Bronchial epithelial cell (primary cell): ENCODE measurements at places on chromosomes 5 and 9. TPM values are rescaled to one million over a fixed set of nuclear protein-coding genes. Genes with fewer than 3 reads are reported as not detected.
A peak's percentile ranks its signal among the peaks of the same experiment; 100 is the strongest.

DNA sequence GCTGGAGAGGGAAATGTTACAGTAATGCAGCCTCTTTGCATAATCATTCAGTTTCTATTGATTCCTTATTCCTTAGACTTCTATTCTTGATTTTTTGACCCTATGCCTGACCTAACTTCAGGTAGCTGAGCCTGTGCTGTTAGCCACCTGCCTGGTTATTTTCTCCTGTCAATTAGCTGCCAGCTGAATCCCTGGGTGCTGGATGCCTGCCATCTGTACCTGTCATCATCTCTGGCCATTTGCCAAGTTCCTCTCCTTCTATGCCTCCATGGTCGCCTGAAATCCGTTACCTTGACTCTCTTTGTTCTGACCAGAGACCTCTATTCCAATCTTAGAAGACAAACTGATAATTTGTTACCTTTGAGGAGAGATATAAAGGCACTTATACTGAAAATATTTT lies 178.3 kb downstream of the CAVIN4 start:
- no peak for DNase-seq

DNA sequence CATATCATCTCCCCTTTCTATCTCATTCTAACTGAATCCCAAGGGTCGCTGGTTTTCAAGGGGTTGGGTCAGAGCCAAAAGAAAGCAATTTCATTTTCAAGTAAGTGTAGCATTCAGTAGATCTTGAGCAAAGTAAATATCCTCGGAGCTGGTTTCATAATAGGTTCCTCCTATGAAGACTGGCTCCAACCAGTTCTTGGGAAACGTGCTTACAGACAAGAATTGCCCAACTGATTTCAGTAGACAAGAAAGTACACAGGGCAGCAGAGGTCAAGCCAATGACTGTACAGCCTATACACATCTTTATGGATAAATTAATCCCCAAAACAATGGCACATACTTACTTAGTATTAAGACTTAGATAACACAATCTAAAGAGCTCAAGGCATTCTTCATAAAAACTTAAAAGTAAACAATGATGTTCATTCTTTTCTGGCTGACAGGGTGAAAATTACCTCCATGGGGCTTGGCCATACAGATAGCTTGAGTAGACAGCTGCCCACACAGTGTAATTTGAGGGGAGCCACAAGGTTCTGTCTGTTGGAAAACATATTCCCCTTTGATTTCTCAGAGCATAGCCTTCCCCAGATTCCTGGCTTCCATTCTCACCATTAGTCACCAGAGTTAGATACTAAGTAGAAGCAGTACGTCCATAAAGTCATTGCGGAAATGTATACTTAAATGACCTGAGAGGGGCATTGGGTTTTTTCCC lies 163.9 kb downstream of the ARRDC3 start:
- DNase-seq: peak; percentile 94

- no peak for DNase-seq
Observed at GRCh38 chr5:132493821-132494220, 3.2 kb upstream of the IRF1 start.

DNA sequence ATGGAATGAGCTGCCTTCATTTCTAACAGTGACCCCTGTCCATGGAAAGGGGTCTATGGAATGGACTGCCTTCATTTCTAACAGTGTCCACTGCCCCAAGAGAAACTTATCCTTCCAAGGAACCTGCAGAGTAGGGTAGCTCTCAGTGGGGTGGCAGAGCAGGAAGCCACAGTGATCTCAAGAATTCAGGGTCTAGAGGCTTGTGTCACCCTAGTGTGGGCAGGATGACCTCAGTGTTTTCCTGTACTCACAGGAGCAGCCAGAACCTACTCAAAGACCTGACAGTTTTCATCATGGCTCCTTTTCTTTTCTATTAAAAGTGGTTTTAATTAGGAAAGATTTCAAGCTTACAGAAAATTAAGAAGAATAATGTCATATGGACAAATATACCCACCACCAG lies 27.5 kb downstream of the SEC61B start:
- no peak for DNase-seq

GRCh38 chr5:66906021-66906420 lies 290.6 kb downstream of the CD180 start:
- DNase-seq: no peak

DNA sequence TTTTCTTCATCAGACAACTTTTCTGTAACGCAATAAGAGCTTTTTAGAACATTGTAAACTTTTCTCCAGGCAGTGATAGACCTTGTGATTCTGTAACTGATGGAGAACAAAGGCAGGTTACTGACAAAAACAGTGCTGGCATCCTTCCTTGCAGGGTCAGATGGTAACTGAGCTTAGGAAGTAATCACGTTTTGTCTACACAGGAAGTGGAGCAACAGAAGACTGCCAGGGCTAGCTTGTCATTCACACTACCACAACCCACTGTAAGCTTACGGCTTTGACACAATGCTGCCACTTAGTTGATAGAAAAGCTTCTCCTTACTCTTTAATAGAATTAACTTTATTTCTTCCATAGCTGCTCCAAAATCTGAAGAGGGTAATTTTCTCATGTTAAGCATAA lies 46.8 kb downstream of the FBN2 start:
- DNase-seq: no peak

DNA sequence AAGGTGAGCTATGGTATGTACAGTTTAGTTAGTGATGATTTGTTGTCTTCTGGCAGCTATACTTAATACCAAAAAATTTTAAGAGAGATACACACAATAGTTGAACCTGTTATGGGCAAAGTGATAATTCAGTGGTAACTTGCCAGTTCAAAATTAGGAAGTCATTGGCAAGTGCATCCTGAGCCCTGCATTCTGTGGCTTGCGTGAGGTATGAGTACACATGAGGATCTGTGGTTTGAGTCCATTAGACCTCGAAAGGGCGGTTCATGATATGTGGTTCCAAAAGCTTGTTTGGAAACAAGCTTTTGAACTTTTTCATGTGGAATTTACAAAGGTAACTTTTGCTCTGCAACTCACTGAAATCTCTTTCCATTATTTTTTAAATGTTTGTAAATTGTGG lies 47.0 kb downstream of the GPR21 start:
- DNase-seq: no peak

GRCh38 chr5:178435321-178436238 lies 154.6 kb downstream of the COL23A1 start:
- no peak for DNase-seq

DNA sequence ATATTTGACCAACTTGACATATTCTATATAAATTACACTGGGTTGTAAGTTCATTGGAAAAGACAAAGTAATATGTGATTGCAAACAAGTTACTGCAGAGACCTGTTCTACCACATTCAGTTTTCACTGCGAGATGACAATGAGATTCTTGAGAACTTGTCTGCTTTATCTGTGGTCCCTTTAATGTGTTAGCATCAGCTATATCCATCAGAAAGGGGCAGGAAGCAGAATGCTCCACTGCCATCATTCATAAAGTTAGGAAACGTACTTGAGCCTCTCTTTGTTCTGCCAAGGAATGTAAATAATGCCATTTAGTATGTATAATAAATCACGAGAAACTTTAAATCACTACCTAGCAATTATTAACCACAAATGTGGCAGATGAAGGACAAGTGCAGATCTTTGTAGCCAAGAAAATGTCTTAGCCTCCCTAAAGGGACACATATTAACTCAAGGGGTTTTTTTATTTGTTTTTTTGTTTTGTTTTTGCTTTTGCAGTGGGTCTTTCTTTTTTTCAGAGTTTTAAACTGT lies 59.4 kb downstream of the GIN1 start:
- no peak for DNase-seq

DNA sequence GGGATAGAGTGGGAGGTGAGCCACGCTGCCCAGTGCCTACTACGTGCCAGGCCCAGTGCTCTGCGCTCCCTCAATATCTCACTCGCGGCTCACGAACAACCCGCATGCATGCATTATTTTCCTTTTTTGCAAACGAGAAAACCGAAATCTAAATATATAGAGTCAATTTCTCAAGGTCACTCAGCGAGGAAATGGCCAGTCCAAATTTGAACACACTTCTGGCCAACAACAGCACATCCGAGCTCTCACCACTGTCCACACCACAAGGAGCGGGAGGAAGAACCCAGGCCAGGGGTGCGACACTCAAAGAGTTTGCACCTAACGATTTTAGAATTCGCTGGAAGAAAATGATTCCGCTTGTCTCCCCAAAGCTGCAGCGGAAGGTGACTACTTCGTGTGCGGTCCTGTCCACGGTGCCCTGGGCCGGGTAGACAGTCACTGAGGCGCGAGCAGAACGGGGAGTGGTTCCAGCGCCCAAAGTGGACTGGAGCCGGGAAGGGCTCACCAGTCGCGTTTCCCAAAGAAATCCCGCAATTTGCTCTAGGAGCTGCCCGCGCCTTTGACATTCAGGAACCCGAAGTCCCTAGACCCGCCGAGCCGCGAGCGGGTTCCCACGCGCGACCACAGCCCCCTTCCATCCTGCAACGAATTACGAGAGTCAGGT lies 1.1 kb upstream of the TLX3 start:
- DNase-seq: no peak

GRCh38 chr5:90632791-90633190 lies 74.2 kb downstream of the ADGRV1 start:
- no peak for DNase-seq

Gene FNBP1
- 13.4 and 15.7 TPM in 2 replicates for total RNA-seq

Gene FABP6
- total RNA-seq: 0.77 TPM in 1 of 2 replicates, not detected in the other

Gene IFNB1
- 0.26 TPM in 2 replicates for total RNA-seq

Gene KIAA0825
- 0.26 and 0.51 TPM in 2 replicates for total RNA-seq

Gene KIF3A
- total RNA-seq: 6.8 and 9.9 TPM in 2 replicates

Gene WDR38
- not detected in 2 replicates for total RNA-seq

Gene PTPDC1
- 7.9 and 11.1 TPM in 2 replicates for total RNA-seq

Gene PCDHA9
- under 0.01 TPM in 2 replicates for total RNA-seq
